Activated CD4-positive, alpha-beta T cell treated with anti-CD3 and anti-CD28 coated beads, Interleukin-2, amount 10 ng/mL, durations not matched to agents 24 days and 14 days (primary cell): ENCODE measurements at places on chromosomes 7 and 10.
A peak's percentile ranks its signal among the peaks of the same experiment; 100 is the strongest.

- no peak for DNase-seq
These were observed 133.9 kb upstream of the BMPER start for GRCh38 chr7:33771422-33771821.

GRCh38 chr10:51643734-51644133, 55.7 kb downstream of the CSTF2T start:
- no peak for DNase-seq

GRCh38 chr7:55549457-55549856, 22.8 kb downstream of the VOPP1 start:
- DNase-seq = no peak

- peak; percentile 84 for DNase-seq
These were observed 34.0 kb upstream of the DLD start for GRCh38 chr7:107856806-107857540.

DNA sequence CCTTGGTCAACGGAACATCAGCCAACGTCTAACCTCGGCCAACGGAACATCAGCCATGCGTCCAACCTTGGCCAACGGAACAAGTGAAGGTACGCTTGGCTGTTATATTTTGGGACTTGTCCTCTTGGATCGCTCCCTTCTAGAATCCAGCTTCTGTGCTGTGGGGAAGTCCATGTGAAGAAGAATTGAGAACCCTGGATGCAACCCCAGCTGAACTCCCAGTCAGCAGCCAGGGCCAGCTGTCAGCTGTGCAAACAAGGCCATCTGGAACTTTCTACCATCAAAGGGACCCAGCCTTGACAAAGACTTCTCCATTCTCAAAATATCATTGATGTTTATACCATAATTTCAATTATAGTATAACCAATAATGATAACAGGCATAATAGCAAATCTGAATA, 43.3 kb upstream of the ITGA8 start:
- no peak for DNase-seq

DNA sequence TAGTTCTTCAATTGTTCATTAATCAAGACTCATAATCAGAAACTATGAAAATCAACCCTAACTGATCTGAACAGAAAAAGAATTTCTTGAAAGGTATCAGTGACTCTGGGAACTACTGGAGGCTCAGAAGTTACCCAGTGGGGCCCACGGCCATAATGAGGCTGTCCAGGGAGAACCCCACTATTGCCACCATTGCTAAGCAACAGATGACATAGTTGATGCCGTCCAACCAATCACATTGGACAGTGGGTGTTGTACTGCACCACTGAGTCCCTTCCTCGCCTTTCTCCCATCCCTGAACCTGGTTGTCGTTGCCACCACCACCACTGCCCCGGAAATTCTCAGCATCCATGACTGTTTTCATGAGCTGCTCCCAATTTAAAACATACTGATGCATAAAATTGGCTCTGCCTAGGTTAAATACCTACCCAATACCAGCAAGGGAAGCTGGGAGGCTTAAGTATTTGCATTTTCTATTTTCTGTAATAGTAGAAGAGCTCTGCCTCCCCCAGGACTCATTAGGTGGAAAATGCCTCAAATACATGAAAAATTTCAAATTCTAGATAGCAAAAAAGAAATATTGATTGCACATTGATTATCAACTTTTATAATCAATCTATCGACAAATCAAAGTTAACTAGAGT, 26.7 kb upstream of the USP6NL start:
- DNase-seq = no peak

DNA sequence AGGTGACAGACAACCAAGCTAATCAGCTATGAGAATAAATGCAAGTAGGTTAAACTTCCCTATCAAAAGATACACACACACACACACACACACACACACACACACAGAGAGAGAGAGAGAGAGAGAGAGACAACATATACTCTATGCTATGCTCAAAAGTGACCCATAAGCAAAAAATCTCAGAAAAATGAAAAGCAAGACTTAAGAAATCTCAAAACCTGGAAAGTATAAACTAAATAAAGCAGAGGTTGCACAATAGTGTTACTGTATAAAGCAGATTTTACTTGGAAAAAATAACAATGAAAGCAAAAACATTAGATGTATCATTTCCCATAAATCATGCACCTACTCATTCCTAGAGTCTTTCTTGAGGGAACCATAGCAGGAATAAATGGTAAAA, 221.5 kb downstream of the INHBA start:
- DNase-seq = no peak

DNA sequence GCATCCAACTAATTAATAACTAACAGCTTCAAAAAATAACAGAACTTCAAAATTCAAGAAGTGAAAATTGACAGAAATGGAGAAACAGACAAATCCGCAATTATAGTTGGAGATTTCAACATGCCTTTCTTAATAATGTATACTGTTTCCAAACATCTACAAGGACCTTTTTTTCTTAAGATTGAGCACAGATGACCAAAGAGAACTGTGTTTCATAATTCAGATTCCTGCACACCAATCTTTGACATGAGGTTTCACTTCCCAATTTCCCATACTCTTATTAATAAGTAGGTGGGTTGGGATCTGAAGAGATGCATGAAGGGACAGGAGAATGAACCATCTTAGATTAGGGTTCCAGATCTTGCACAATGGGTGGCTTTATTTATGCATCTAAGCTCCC, 24.9 kb upstream of the GIMAP7 start:
- DNase-seq = no peak

DNA sequence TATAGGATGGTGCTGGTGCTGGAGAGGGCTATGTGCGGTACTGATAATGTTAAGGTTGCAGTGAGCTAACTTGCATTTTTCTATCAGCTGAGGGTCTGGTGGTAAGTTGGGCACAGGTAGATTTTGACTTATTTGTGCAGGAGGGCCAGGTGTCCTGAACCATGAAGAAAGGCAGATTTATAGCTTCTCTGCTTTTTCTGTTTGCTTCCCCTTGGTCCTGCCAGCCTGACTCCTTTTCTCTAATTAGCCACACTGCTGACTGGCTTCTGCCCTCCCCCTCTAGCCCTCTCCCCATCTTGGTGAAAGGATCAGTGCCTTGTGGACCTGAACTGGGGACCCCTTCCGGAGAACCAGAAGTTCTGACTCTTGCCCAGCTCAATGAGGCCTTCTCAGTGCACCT, 40.8 kb upstream of the STEAP4 start:
- DNase-seq = no peak

- no peak for DNase-seq
These were observed 243.8 kb upstream of the ETV1 start for GRCh38 chr7:14233076-14233867.

DNA sequence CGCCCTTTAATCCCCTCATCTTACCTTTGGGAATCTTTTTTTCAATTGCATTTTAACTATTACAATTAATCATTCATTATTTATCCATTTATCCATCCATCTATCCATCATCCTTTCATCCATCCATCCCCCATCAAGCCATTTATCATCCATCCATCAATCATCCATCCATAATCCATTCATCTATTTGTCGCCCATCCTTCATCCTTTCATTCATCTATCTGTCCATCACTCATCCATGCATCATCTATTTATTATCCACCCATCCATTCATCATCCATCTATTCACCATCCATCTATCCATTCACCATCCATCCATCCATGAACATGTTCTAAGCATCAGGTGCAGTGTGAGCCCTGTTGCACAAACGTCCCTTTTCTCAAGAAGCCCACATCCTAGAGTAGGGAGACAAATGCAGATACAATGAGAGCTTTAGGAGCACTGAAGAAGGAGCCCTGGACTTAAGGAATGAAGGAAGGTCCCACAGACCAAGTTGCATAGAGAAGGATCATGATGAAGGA, 199.5 kb downstream of the ADAM12 start:
- no peak for DNase-seq

- no peak for DNase-seq
These were observed 274.0 kb upstream of the GLI3 start for GRCh38 chr7:42511027-42511426.

GRCh38 chr7:103075337-103075918, 488 bp downstream of the ARMC10 start:
- DNase-seq = peak; percentile 87

GRCh38 chr10:3486346-3487065, 298.5 kb downstream of the KLF6 start:
- DNase-seq = no peak

DNA sequence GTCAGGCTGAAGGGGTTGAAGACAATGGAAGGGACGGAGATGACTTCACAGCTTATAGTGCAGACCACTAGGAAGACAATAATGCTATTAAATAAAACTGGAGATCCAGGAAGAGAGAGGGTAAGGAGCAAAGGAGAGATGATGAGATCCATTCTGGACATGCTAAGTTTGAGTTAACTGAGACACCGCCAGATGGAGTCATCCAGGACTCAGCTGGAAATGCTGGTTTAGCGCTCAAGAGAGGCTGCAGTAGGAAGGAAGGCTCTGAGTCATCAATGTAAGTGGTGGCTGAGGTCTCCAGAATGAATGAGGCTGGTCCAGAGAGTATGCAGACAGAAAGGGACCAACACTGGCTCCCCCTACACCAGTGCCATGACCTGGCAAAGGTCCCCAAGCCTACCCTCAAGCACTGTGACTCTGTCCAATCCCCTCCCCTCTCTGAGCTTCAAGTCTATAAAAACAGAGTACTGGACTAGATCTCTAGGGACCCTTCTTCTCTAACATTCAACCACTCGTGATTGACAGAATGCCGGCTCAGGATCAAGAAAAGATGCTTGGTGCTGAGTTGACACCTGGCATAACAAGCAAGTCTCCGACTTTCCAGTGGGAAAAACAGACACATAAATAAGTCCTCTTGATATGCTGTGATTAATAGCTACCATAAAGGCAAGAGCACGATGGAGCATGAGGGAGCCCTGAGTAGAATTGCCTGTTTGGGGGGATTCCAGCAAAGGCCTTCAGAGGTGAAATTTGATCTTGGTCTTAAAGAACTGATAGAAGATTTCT, 8.9 kb downstream of the GFRA1 start:
- no peak for DNase-seq

GRCh38 chr10:13891128-13892000, 304.6 kb downstream of the PRPF18 start:
- DNase-seq = no peak

DNA sequence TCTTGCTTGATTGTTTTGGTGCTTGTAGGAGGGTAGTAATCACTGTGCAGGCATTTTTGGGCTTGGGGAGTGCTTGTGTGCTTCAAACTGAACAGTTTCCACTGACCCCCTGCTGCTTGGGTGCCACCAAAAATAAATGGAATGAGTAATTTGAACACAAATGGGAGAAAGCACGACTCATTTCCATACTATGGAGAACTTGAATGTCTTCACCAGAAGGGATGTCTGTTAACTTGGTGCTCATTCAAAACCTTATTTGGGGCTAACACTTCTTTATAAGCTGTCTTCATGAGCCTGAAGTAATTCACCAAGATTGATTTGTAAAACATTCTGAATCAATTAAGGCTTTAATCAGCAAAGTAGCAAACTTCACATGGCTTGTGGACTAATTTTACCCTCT, 560.3 kb downstream of the SDK1 start:
- no peak for DNase-seq

GRCh38 chr7:31311552-31311951, 29.0 kb downstream of the NEUROD6 start:
- no peak for DNase-seq

- peak; percentile 40 for DNase-seq
These were observed 17.3 kb downstream of the KDM7A start for GRCh38 chr7:140159497-140159896.

DNA sequence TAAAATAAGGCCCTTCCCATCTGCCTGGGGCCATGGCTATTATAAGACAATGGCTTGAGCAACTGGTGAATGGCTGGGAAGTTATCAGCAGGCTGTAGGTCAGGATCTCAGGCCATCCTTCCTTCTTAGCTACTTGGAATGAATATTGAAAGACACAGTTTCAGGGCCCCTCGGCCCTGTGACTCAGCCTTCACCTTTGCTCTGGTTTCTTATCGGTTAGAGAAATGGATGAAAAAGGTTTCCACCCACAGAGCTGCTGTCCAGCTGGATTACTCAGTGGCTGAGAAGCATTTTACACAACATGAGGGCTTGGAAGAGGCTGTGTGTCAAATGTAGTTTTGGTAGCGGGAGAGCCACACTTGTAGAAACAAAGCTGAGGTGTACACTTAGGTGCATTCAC, 9.4 kb downstream of the ACSL5 start:
- DNase-seq = no peak

DNA sequence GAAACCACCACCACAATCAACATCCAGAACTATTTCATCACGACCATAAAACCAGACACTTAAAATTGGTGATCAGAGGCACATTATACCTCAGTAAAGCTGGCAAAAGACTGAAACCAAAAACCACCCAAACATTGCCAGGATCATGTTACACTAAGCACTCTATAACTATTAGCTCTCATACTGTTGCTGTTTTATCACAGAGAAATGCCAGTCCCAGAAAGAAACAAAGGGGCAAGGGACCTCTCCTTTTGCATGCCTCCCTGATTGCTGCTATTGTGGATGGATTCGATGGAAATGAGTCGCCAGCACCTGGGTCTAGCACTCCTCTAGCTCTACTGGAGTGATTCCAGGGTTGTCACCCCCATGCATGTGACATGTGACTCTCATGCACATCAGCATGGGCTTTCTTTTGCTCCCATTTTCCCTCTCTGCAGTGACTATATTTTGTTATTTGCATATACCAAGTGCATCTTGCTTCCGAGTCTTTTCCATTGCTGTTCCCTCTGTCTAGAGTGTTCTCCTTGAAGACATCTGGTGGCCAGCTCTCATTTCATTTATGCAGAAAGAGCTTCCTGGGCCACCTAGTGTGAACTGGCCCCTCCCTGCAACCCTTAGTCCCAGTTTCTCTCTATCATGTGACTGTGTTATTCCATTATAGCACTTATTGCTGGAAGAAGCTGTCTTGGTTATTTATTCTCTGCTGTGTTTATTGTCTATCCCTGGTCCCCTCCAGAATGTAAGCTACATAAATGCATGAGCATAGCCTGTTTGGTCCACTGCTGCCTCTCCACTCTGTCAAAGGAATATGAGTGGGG, 300.6 kb downstream of the PLXNA4 start:
- no peak for DNase-seq

GRCh38 chr10:99330347-99330924, 1.3 kb downstream of the CNNM1 start:
- DNase-seq = no peak

GRCh38 chr10:127797339-127797738, 60.4 kb downstream of the FOXI2 start:
- no peak for DNase-seq

DNA sequence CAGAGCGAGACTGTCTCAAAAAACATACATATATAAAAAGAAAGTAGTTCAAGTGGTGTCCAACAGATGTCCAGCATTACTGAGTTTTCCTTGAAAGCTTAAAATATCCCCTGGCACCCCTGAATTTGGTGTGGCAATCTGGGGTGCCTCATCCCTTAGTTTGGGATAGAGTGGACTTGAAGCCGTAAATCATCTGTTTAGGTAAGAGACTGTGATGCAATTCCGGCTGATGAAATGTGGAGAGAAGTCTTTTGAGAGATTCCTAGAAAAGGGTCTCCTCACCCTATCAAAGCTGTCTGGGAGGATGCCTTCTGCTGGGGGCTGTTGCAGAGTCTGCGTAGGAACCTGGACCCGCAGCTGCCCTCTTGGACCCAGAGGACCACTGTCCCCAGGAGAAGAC, 408.0 kb downstream of the RPS24 start:
- DNase-seq = no peak

GRCh38 chr10:68756246-68756645, 35.2 kb downstream of the CCAR1 start:
- DNase-seq = no peak
